ENCODE measurements at places on chromosomes 2 and 18. TPM values are rescaled to one million over a fixed set of nuclear protein-coding genes. Genes with fewer than 3 reads are reported as not detected.

EPB41L3 gene
- 4.9 TPM for total RNA-seq

D2HGDH gene
- 25.8 TPM for total RNA-seq

CLASP1 gene
- total RNA-seq: 121 TPM

NMUR1 gene
- total RNA-seq: 0.21 TPM

ODC1 gene
- total RNA-seq: 73.5 TPM

DNA sequence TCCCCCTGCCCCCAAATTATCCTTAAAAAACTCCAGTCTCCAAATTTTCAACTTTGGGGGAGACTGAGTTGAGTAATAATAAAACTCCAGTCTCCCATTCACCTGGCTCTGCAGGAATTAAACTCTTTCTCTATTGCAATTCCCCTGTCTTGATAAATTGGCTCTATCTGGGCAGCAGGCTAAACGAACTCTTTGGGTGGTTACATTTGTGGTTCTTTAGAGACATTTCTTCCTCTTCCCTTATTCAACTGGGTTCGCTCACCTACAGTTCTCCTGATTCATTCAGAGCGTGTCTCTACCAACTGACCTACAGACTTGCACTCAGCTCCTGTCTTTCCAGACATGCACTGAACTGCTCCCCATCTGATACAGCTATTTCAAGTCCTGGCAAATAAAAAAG lies 17.1 kb upstream of the SOCS6 start:
- no peak for DNase-seq

DNA sequence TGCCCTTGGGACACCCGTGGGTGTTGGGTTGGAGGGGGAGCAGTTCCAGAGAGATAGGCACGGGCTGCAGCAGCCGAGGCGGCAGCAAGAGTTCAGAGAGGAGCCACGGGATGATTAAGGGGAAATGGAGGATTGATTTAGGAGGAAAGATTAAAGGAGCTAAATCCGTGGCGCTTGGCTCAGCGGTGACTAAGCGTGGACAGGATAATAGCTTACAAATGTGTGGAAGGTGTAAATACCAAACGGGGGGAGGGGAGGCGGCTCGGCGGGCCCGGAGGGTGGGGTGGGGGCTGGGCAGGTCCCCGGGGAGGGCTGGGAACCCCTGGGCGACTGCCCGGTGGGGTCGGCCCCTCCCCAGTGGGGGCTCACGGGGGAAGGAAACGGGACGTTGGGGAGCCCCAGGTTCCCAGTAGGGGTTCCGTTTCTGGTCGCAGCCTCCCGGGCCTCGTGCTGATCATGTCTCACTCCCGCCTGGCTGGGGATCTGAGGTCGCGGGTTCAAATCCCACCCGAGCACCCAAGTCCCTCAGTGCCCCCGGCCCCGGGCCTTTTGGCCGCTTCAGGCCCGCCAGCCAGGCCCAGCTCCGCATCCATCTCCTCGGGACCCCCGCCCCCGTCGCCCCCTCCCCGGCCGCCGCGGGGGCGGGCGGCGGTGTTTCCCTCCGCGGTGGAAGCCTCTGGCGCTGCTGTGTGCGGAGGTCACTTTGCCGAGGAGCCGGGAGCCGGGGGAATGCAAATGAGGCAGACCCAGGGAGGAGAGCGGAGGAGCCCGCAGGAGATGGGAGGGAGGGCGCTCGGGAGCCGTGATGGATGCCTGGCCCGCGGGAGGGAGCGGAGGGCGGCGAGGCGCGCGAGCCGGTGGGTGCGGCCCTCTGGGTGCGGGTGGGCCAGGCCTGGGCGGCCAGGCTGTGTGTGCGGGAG lies 8.1 kb downstream of the ASIC4 start:
- no peak for DNase-seq

DNA sequence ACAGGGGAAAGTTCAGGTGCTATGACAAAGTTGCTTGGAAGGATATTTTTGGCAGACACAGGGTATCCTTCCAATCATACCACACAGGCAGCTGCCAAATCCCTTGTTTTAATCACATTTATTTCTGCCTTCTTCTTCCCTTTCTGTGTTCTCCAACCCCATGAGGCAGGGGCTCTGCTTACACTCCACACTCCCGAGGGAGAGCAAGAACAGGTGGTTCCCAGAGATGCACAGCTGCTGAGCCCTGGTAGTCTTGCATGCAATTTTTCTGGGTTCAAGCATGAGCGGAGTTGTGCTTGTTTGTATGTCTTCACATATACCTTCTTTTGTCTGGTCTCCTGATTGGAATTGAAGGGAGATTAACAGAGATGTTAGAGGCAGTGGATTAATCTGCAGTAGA lies 251.7 kb upstream of the ST6GAL2 start:
- DNase-seq: no peak

DNA sequence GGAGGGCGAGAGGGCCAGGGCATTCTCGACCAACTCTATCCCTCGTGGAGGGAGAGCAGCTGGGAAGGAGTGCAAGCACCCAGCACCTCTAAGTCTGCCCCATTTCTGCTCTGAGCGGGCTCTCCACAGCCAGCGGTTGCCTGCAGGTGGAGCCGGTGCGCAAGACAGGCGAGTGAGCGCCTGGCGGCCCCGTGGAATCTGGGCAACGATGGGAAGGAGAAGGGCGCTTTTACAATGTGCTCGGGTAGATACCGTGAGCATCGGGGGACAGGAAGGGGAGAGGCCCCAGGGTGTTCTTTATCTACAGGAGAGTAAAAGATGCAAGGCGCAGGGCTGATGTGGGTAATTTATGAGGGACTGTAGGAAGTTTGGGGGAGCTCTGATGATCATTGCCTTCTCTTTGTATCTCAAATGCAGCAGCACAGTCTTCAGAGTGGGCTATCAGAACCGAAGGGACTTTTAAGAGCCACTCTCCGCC lies 867 bp upstream of the TTL start:
- peak; percentile 86 for DNase-seq

Measured in activated T-cell treated with anti-CD3 and anti-CD28 coated beads, Interleukin-2, amount 50 U/mL, for 72 hours (primary cell).